ENCODE measurements at places on chromosomes 7 and 10.

- no peak for DNase-seq
These were observed 26.9 kb downstream of the DNAJB9 start for GRCh38 chr7:108596560-108596959.

DNA sequence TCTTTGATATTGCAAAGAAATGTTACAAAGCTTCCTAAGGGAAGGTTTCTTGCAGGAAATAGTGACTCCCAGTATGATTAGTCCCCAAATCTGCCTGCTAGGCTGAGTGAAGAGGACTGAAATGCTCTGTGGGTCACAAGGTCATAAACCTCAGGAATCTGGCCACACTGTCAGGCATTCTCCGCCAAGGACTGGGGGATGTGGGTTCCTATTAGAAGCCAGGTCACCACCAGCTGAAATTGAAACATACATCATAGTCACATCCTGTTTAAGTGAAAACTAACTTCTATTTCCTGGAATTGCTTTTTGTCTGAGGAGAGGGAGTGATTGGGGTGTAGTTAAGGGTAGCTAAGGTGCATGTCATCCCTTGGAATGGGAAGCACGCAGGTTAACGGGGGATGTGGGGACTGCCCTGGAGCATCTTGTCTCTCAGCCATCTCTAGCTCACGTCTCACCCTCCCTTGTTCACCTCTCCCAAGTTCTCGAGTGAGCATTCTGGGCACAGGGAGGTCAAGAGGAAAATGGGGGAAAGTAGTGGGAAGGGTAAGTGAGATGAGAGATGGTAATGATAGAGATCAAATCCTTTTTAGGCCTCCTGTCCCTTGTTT lies 12.0 kb upstream of the GSAP start:
- no peak for DNase-seq

GRCh38 chr10:12045596-12045995 lies 3.0 kb upstream of the UPF2 start:
- no peak for DNase-seq

DNA sequence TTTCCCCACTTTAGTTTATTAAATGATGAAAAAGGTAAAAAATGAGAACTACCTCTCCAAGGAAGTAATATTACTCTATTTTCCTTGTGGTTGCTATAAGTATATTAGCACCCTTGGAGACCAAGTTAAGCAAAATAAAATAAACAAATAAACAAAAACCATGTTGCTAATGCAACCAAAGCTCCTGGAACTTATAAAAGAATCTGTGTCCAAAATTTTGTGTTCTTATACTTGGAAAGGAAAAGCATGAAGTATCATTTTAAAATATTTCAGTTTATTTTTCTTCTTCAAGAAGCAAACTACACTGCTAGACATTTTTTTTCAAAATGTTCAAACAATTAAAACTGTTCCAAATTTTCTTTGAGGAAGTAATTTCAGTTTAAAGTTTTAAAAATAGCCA lies 441.9 kb upstream of the LRRTM3 start:
- DNase-seq = no peak

DNA sequence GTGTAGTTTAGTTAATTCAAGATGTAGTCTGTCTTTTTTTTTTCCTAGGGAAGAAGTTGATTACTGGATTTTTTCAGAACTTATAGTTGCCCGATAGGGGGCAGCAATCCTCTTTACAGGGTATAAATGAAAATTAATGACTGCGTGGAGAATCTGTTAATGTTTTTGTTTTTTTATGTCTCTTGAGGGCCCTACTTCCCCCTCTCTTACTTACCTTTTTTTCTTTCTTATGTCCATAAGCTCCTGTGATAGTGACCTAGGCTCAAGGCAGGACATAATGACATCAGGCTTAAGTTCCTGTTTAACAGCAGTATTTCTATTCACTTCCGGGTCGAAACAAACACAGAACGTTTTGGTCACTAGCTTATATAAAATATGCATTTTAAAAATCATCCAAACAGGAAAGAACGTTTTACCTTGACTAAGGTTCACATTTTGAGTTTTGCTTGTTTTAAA lies 18.8 kb downstream of the CDC123 start:
- DNase-seq = no peak

Measured in K562 (cell line).